ENCODE measurements at places on chromosomes 12 and 14.

- no peak for DNase-seq
- peaks cover 55% of the 10 kb centered on the region for H3K36me3 ChIP-seq
- peaks cover 65% of the 10 kb centered on the region for H3K4me1 ChIP-seq
- H3K4me3 ChIP-seq, result peak overlapping the region; percentile 98
Measured at GRCh38 chr12:57230381-57231155, 1.1 kb downstream of the SHMT2 start.

DNA sequence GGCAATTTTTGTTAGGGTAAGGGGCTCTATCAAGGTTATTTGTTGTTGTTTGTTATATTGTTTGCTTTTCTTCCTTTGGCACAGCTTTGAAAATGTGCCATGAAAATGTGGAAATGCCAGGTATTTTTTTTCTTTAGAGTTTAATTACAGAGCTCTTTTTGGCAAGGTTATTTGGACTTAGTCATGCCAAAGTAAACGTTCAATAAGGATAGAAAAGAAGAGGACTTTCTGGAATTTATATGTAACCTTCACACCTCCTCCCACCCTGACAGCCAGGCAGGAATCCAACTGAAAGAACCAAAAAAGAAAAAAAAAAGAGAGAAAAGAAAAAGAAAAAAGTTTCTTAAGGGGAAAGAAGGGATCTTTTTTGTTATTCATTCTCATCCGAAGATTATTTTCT, 217.8 kb downstream of the KITLG start:
- H3K27me3 ChIP-seq, result no peaks in the 10 kb centered on the region
- H3K27ac ChIP-seq, result no peak overlapping the region
- no peaks in the 10 kb centered on the region for H3K4me1 ChIP-seq
- H3K4me3 ChIP-seq, result no peak overlapping the region
- no peak for DNase-seq

GRCh38 chr14:56005191-56006053, 112.8 kb upstream of the PELI2 start:
- peaks cover 2% of the 10 kb centered on the region for H3K36me3 ChIP-seq
- peaks cover 57% of the 10 kb centered on the region for H3K27me3 ChIP-seq
- H3K4me1 ChIP-seq, result peaks cover 38% of the 10 kb centered on the region
- DNase-seq, result no peak

GRCh38 chr14:65594153-65594881, 181.8 kb downstream of the FUT8 start:
- no peak overlapping the region for H3K4me3 ChIP-seq
- no peaks in the 10 kb centered on the region for H3K4me1 ChIP-seq
- H3K27me3 ChIP-seq, result no peaks in the 10 kb centered on the region
- no peak overlapping the region for H3K27ac ChIP-seq

DNA sequence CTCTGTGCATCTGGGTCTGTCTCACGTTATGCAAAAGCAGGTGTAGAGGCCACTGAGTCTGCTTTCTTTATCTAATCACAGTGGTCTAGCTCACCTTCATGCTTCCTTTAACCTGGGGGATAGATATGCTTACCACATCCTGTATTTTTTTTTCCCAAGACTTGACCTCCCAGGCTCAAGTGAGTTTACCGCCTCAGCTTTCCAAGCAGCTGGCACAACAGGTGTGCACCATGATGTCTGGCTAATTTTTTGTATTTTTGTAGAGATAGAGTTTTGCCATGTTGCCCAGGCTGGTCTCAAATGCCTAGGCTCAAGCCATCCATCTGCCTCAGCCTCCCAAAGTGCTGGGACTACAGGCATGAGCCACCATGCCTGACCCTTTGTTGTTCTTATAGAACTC, 236.0 kb downstream of the ATP23 start:
- H3K27me3 ChIP-seq, result peaks cover 11% of the 10 kb centered on the region
- H3K27ac ChIP-seq, result no peak overlapping the region
- DNase-seq, result no peak
- no peak overlapping the region for H3K4me3 ChIP-seq

Data from activated CD8-positive, alpha-beta T cell treated with anti-CD3 and anti-CD28 coated beads, Interleukin-2, amount 10 ng/mL, durations not matched to agents 7 days and 5 days (primary cell).